ENCODE measurements at places on chromosomes 3 and 15. TPM values are rescaled to one million over a fixed set of nuclear protein-coding genes. Genes with fewer than 3 reads are reported as not detected.

The ADAMTS9 gene
- total RNA-seq = not detected

The NR2E3 gene
- total RNA-seq = not detected

The SLC15A2 gene
- 1.4 TPM for total RNA-seq

The MEIS2 gene
- total RNA-seq = not detected

The C3orf85 gene
- total RNA-seq = not detected

The WNT7A gene
- 0.33 TPM for total RNA-seq

The MME gene
- total RNA-seq = not detected

The SOX14 gene
- not detected for total RNA-seq

The PLA2G4D gene
- not detected for total RNA-seq
